ENCODE measurements at places on chromosomes 11 and 22.

- no peak for DNase-seq
Observed at GRCh38 chr22:49202226-49202625, 625.4 kb downstream of the BRD1 start.

- DNase-seq = peak; percentile 67
Observed at GRCh38 chr11:46352063-46352841, 5.0 kb downstream of the DGKZ start.

- DNase-seq = peak; percentile 58
Observed at GRCh38 chr11:61021661-61022212, 50.3 kb downstream of the CD6 start.

DNA sequence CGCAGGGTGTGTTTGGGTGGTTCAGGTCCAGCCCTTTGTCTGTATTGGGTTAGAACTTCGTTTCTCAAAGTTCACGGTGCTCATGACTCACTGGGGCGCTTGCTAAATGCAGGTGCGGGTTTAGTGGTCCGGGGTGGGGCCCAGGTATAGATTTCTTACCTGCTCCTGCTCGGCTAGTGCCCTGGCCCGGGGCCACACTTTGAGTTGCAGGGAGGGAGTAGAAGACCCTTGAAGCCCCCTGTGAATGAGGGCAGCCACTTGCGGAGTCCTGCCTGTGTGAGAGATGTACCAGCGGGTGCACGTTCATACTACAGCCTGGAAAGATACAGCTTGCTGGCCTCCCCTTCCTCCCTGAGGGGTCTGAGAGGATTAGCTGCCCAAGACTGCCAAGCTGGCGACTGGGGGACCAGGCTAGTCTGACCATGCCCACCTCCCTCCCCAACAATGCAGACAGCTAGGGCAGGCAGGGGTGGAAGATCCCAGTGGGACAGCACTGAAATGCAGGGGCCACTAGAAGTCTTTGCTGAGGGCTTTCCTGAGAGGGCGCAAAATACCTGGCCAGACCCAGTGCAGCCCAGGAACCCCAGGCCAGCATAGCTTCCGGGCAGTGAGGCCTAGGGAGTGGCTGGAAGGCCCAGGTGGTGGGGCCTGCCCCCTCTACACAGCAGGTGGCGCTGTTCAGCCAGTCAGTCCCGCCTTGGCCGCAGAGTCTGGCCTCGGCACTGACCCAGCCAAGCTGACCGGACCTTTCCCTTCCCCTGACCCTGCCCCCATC is 5.1 kb upstream of the MYRF start:
- no peak for DNase-seq

GRCh38 chr11:108805030-108805429 is 140.2 kb downstream of the DDX10 start:
- no peak for DNase-seq

DNA sequence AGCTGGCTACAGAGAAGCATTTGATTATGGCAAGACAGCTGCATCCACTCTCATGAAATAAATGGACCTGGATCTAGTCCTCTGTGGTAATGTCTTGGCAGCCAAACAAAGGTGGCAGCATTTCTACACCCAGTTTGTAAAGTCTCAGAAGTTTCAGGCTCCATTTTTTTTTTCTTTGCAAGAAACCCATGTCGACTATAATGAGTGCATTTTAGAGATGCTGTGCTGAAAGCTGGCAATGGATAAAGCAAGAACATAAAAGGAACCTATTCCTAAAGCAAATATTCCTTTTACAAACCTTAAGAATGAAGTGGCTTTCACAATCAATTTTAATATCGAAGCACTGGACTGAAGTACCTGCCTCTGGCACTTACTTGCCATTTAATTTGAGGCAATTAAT is 33.5 kb downstream of the THAP12 start:
- no peak for DNase-seq

DNA sequence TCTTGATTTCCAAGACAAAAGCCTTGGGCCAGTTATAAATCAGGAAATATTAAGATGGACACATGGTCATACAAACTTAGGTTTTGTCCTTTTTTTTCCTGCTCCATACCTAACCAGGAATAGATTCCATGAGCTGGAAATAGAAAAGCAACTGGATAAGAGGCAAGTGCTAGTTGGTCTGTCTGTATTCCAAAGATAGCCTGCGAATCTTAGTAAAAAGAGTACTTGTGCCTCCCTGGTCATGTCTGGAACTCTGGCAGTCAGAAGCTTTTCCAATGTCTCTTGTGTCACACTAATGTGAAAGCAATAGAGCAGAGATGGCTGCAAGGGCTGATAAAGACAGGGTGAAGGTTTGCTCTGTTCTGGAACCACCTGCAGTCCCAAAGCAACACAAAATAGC is 590.2 kb upstream of the ANO5 start:
- DNase-seq = no peak

DNA sequence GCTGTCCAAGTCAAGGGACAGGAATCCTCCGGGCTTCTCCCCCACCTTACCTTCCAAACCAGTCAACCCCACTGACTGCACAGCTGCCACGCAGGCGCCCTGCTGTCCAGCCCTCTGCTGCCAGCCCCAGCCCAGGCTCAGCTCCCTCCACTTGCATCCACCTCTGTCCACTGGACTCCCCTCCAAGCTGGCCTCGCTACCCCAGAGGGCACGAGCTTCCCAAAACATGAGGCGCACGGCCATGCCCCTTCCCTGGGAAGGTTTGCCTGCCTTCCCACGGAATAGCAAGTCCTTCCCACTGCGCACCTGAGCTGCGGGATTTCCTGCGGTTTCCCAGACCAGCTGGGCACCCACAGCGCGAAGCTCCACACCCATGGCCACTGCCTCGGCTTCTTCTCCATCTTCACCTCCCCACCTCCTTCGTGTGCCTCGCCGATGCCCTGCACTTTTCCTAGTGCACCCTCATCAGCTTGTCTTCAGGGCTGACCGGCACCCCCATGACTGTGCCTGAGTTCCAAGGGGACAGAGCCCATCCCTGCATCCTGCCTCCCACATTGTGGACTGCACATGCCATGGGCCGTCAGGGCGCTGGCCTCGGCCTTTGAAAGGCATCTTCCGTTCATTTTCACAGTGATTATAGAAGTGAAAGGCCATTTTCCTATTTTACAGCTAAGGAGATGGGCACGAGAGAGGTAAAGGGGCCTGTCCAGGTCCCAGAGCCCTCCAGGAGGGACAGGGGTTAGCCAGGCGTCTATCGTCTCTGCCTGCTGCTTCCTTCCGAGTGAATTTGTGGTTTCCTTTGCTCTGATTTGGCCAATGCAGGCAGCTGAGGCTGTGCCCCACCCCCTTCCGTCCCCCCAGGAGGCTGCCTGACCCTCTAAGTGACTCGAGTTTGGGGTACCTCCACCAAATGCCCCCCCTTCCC is 16.4 kb downstream of the IFITM10 start:
- DNase-seq = no peak

DNA sequence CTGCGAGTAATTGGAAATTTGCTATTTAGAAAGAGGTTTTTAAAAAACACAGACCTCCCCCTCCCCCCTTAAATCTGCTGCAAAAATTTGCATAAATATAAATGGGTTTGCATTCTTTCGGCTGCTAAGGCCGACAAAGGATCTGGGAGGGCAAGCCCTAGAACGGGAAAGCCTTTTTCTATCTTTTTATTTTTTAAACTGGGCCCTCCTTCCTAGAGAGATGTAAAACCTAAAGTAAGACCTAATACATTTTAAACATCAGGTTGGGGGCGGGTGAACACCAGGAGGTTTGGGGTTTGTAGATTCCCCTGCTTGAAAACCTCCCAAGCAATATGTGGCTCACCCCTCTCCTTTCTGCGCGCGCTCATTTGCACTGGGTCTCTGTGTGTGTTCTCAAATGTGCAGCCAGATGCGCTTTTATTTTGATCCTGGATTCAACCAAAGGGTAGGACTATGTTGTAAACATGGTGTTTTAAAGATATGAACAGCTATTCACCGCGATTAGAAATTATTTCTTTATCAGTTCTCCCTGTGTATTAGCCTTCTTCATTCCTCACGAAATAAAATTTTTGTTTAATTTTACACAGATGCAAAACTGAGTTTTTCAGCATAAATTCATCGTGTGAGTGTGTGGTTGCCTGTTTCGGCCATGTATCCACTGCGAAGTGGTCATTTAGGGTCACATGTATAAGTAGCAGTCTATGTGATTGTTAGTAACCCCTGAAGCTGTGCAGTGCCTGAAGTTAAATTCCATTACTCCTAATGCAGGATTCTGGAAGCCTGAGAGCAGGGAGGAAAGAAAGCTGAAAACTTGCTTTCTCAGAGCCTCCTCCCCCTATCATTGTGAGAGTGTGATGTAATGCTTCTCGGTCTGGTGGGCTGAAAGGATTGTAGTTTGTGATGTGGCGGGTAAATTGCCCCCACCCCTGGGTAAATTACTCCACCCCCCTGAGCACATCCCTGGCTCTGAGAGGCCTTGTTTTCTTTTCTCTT is 988 bp downstream of the TNRC6B start:
- DNase-seq = no peak

Measured in stimulated activated CD8-positive, alpha-beta memory T cell treated with anti-CD3 and anti-CD28 coated beads, Interleukin-4, amount 100 ng/mL, for 1 hour (primary cell).